Kidney epithelial cell (primary cell): ENCODE measurements at places on chromosomes 1 and 21. TPM values are rescaled to one million over a fixed set of nuclear protein-coding genes. Genes with fewer than 3 reads are reported as not detected.

- no peak for DNase-seq
Observed at GRCh38 chr1:39522661-39523567, 31.5 kb downstream of the BMP8A start.

- DNase-seq: no peak
Observed at GRCh38 chr1:150221552-150221951, 14.4 kb downstream of the ANP32E start.

GRCh38 chr1:62295921-62296491 lies 23.2 kb downstream of the KANK4 start:
- no peak for DNase-seq

GRCh38 chr1:228546541-228547463 lies 59.6 kb downstream of the RNF187 start:
- DNase-seq: no peak

GRCh38 chr1:39043513-39043912 lies 17.4 kb downstream of the NDUFS5 start:
- no peak for DNase-seq

DNA sequence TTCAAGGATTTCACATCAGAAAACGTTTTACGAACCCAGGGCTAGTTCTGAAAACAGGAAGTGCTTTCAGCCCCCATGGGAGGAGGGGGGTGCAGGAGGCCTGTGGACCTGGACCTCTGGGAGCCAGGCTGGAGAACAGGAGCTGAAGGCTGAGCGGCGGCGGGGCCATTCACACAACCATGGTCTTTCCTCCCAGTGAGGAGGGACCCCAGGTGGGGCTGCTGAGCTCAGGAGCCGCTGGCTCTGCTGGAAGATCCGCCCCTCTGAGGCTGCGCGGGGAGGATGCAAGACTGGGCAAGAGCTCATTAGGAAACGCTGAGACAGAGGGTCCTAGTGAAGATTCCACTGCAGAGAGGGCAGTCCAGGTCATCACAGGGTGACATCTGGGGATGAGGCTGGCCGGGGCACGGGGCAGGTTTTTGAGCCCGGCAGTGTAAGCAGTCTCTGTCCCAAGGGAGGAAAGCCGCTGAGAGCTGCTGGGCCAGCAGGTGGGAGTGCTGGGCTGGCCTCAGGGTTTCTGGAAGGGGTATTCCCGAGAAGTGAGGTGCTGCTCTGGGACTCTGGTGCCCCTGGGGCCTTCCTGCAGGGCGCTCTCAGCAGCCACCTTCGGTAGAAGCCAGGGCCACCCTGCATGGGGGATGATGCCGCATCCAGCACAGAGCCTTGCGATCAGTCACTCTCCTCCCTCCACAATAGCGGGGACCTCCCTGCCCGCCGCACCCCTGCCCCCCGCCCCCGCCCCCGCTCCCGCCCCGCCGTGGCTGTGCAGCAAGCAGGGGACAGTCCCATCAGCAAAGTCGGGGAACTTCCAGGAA lies 7.5 kb downstream of the MX2 start:
- DNase-seq: no peak

- no peak for DNase-seq
Observed at GRCh38 chr1:85267313-85267712, 7.9 kb upstream of the C1orf52 start.

DNA sequence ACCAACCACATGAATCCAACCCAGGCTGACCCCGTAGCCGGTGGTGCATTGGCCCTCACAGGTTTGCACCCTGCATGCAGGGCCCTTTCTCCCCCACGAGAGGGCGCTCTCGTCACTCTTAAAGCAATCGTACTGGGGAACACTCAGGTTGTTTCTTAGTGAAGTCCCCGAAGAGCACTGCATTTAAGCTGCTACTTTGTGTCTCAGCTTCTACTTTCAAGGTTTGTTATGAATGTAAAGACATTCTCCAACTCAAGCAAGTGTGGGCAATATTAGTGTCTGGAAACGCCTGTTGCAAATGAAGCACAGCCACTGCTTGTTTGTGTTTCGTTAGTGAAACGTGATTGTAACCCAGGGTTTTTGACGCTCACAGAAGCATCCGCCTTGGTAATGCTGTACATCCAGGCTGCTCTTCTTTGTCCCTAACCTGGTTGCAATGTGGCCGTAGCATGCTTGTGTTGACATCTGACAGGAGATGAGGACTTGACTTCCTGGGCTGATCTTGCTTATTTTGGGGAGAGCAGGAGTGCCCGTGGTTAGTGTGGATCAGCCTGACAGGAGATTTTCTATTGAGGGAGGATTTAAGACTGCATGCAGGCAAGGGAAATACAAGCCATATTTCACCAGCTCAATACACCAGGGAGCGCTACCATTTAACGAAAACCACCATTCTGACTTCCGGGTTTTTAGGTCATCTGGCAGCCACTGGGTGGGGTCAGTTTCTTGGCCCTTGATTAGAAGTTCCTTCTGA lies 79.8 kb downstream of the ST6GALNAC3 start:
- peak; percentile 29 for DNase-seq

DNA sequence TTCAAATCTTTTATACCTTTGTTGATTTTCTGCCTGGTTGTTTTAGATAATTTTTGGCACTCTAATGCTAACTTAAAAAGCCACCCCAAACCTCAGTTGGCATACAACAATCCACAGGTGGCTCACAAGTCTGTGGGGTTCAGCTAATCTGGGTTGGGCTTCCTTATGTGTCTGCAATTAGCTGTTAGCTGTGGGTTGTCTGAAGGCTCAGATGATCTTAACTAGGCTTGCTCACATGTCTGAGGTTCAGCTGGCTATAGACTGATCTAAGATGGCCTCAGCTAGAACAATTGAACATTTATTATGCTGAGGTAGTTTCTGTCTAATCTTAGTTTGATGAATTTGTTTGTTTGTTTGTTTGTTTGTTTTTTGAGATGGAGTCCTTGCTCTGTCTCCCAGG lies 44.9 kb upstream of the ADAR start:
- no peak for DNase-seq

GRCh38 chr1:54284781-54285529 lies 85.0 kb downstream of the MRPL37 start:
- no peak for DNase-seq

GRCh38 chr1:114368560-114369255 lies 142.3 kb downstream of the TRIM33 start:
- DNase-seq: no peak

- no peak for DNase-seq
Observed at GRCh38 chr1:204126386-204126785, 25.5 kb downstream of the ETNK2 start.

The FMO3 gene
- not detected in 2 replicates for total RNA-seq

The RHD gene
- not detected in 2 replicates for total RNA-seq

The ORC1 gene
- total RNA-seq: 2.2 and 2.7 TPM in 2 replicates

The OR14I1 gene
- not detected in 2 replicates for total RNA-seq

The FAM177B gene
- total RNA-seq: not detected in 2 replicates

The FAM78B gene
- total RNA-seq: 0.33 and 2.2 TPM in 2 replicates
